Activated CD8-positive, alpha-beta T cell treated with anti-CD3 and anti-CD28 coated beads, Interleukin-2, amount 10 ng/mL, durations not matched to agents 7 days and 5 days (primary cell): ENCODE measurements at places on chromosomes 12 and 14. TPM values are rescaled to one million over a fixed set of nuclear protein-coding genes. Genes with fewer than 3 reads are reported as not detected.

- H3K4me3 ChIP-seq, result no peak overlapping the region
- no peak for DNase-seq
- H3K4me1 ChIP-seq, result no peaks in the 10 kb centered on the region
- H3K27ac ChIP-seq, result no peak overlapping the region
Observed at GRCh38 chr12:5246196-5246595, 185.7 kb upstream of the NTF3 start.

DNA sequence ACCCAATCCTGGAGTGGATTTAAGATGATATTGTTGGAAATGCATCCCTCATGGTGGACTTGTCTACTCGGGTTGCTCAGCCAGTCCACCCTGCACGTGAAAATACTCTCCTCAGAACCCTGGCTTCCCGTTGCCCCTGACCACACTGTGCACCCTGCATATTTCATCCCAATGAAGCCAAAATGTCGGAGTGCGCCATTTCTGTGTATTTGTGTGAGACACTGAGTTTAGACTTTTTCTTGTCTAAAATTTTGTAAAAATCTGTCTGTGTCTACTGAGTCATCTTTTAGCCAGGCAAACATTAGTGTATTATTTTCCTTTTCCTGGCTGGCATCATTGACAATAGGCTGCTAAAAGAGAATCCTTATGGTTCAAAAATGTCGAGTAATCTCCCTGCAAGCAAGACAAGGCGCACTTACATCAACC lies 485 bp upstream of the PNMA1 start:
- DNase-seq, result no peak
- H3K4me1 ChIP-seq, result peaks cover 23% of the 10 kb centered on the region
- H3K4me3 ChIP-seq, result peak overlapping the region; percentile 67
- peak overlapping the region; percentile 78 for H3K27ac ChIP-seq
- H3K27me3 ChIP-seq, result no peaks in the 10 kb centered on the region
- peaks cover 53% of the 10 kb centered on the region for H3K36me3 ChIP-seq

Gene LRTM2
- not detected for total RNA-seq

Gene SLC2A14
- total RNA-seq, result 0.13 TPM

DNA sequence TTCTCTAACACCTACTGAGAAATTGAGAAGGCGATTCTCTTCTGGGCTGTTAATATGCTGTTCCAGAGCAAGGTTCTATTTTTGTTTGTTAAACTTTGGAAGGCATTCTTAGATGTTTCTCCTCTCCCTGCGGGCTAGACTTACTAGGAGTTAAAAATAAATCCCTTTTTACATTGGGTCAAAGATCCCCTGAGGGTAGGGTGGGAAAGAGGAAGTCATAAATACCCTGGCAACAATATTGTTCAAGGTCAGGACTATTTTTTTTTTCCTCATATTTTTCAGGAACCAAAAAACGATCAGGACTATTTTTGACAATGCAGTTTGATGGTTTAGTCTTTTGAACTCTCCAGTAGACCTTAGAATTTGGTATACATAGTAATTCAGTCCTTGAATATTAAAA lies 12.0 kb upstream of the SLC2A14 start:
- no peak overlapping the region for H3K27ac ChIP-seq
- DNase-seq, result no peak
- no peaks in the 10 kb centered on the region for H3K36me3 ChIP-seq
- H3K4me3 ChIP-seq, result no peak overlapping the region
- no peaks in the 10 kb centered on the region for H3K4me1 ChIP-seq
- peaks cover 5% of the 10 kb centered on the region for H3K27me3 ChIP-seq

DNA sequence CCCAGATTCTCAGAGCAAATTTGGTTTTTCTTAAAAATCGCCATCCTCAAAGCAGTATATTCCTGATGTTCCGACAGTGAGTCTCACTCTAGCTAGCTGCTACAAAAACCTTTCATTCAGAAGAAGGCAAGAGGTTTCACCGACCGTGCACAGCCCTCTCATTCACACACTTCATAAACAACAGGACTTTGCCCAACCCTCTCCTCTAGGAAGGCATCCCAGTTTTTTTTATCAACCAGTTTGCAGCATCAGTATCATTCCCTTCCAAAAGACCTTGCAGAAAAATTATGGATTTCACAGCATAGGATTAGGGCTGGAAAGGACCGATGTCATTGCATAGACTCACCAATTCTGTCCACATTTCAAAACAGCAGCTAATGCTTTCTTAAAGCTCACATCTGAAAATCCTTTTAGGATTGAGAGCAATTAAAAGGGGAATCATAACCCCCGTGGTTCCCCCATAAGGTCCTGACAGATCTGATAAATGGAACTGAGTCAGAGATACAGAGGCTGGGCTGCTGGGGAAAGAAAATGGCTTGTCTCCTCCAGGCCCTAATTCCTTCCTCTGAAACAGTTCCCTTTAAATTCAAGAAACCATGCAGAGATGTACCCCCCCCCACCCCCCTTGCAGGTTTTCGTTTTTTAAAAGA lies 597 bp downstream of the SVOP start:
- no peak for DNase-seq
- H3K4me3 ChIP-seq, result no peak overlapping the region
- peaks cover 27% of the 10 kb centered on the region for H3K27me3 ChIP-seq

Gene PRB2
- total RNA-seq, result not detected
